ENCODE measurements at places on chromosomes 12 and 14. TPM values are rescaled to one million over a fixed set of nuclear protein-coding genes. Genes with fewer than 3 reads are reported as not detected.

The CCDC85C gene
- polyA plus RNA-seq: 30.4 TPM

The COL2A1 gene
- not detected for polyA plus RNA-seq

The RTL1 gene
- 0.18 TPM for polyA plus RNA-seq

The SOX5 gene
- polyA plus RNA-seq: not detected

The KRT72 gene
- 24.6 TPM for polyA plus RNA-seq

The SLCO1C1 gene
- polyA plus RNA-seq: not detected

The CABP1 gene
- not detected for polyA plus RNA-seq

- no peak for DNase-seq
These were observed 71.5 kb downstream of the POLR3B start for GRCh38 chr12:106429043-106429552.

DNA sequence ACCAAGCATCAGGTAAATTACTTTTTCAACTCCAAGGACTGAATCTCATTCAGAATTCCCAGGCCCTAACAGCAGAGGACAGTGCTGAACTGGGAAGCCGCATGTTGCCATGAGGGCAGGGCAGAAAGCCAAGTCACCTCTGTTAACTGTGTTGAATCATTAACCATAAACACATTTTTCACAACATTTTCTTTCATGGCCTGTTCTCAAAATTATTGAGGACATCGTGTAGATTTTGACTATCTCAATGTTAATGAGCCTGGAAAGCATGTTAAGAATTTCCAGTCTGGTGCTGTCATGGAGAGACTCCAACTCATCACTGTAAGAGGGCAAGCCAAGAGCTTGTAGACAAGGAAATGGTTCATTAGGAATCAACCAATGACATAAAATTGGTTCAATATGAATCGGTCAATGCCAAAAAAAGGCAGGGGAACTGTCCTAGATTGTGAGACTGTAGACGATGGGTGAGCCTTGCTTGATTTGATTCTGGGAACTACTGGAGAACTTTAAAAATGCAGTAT, 33.7 kb downstream of the CPM start:
- peak; percentile 64 for DNase-seq

DNA sequence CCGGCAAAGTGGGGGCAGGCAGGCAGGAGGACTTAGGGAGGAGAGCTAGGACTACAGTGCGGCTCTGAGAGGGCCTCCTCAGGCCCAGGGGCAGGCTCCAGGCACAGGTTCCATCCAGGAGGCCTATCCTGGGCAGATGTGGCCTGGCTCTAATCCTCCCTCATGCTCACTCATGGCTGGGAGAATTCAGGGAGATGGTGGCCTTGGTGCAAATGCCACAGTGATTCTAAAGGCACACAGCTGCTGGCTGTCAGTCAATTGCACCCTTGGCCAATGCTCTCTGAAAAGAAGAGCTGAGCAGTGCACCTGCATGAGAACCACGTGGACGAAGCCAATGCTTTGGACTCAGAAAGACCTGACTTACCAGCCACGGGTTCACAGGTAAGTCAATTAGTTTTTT, 89.6 kb downstream of the C12orf75 start:
- DNase-seq: no peak

- DNase-seq: peak; percentile 65
These were observed 473.0 kb downstream of the DPF3 start for GRCh38 chr14:72420749-72421474.

DNA sequence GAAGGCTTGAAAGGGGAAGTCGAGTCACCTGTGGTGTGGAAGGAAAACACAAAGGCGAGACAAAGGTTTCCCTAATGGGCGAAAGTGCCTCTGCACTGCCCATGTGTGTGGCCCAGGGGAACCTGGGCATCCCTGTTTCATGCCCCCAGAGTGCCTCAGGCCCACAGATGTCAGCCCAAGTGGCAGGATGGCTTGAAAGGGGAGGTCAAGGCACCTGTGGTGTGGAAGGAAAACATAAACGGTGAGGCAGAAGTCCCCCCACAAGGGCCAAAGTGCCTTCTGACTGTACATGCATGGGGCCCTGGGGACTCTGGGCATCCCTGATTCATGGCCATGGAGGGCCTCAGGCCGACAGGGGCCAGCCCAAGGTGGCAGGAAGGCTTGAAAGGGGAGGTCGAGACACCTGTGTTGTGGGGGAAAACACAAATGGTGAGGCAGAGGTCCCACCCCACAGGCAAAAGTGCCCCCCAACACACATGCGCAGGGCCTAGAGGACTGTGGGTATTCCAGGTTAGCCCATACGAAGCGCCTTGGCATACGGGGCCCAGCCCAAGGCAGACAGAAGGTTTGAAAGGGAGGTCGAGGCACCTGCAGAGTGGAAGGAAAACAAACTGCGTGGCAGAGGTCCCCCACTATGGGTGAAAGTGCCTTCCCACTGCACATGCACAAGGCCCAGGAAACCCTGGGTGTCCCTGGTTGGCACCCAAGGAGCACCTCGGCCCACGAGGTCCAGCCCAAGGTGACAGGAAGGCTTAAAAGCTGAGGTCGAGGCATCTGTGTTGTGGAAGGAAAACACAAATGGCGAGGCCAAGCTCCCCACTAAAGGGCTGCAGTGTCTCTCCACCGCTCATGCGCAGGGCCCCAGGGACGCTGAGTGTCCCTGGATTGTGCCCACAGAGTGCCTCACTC, 382.3 kb downstream of the ALG10 start:
- DNase-seq: no peak

GRCh38 chr12:14810167-14810952, 3.6 kb downstream of the SMCO3 start:
- DNase-seq: no peak

DNA sequence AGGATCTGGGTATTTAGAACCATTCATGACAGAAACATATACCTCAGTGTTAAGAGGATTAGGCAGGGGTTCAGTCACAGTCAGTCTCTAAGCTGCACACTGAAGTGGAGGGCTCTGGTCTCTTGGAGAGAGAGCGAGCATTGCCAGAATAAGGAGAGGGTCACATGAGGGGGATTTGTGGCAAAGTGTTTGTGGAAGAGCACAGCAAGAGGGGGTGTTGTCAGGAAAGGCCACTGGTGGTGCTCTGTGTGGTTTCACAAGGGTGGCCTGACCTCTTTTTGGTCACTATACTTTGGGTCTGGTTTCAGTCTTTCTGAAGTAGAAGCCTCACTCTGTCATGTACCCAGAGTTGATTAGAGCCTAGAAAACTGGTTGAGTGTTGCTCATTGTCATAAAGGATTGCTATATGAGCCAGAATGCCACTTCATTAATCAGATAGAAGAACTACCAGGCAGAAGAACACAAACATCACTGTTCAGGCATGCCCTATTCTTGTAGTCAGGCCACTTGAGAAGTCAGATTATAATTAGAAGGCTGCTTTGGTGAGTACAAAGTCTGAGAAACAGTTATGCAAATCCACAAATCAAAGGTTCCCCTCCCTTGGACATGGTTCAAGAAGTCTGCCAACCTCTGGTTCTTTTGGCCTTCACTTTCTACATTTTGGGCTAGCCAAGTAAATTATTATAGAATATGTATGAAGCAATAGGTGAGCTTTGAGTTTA, 8.4 kb downstream of the TMEM19 start:
- DNase-seq: peak; percentile 94

DNA sequence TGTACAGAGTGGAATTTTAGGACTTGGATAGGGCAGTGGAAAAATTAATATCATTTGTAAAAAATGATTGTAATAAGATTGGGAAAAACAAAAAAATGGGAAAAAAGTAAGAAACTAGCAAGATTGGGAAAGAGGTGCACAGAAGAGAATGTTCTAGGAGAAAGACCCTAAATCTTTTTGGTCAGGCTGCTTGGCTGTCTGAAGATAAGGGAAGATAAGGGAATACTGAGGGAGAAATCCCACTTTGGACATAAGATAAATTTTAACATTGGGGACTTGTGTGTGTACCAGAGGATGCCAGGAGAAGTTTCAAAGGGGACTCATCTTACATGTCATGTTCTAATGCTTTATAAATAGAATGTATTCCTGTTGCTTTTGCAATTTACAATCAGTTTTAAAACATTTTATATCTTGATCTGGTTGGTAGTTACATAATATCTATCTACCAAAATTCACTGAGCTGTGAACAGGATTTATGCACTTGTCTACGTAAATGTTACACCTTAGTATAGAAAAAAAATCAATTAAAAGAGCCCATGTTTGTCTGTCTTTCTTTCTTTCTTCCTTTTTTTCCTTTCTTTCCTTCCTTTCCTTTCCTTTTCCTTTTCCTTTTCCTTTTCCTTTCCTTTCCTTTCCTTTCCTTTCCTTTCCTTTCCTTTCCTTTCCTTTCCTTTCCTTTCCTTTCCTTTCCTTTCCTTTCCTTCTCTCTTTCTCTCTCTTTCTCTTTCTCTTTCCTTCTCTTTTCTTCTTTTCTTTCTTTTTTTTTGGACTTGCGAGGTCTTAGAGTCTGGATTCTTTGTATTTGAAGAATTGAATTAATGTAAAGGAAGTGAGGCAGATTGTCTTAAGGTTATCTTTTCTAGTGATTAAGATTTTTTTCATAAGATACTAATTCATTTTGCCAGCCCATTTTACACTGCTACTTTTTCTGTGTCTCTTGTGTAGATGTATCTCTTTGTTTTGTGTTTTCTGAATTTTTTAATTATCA, 66.1 kb downstream of the KTN1 start:
- DNase-seq: no peak

Data from small intestine (tissue), 16 donors.